ENCODE measurements at places on chromosomes 4 and X.

DNA sequence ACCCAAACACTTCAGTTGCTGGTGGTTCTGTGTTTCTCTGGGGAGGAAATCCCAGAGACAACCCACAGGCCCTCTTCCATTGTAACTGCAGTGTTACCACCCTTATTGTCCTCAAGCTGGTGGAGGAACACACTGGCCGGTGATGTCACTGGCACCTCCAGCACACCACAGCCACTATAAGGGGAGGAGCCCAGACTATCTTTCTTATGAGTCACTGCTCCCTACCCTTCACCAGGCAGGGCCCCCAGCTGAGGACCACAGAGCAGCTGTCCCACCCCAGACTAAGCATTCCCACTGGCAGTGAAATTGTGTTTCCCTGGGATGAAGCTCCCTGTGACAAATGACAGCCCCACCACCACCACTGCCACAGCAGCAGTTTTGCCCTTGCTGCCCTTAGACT is 171.8 kb upstream of the FGF16 start:
- DNase-seq, result no peak

DNA sequence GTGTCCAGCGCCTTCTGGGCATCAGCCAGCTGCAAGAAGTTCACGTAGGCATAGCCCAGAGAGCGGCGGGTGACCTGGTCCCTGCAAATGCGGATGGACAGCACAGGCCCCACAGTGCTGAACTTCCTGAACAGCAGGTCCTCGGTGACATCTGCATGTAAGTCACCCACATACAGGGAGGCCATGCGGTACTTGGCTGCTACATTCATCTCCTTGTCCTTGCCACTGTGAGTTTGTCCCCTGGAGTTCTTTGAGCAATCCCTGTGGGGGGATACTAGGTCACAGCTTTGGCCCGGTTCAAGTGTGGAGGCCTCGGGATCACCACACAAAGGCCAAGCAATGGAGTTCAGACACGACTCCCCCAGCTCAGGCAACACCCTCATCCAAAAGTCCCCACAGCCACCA is 776 bp downstream of the PABPC4L start:
- no peak for DNase-seq

GRCh38 chrX:134443020-134443419 is 16.9 kb upstream of the HPRT1 start:
- DNase-seq, result no peak

DNA sequence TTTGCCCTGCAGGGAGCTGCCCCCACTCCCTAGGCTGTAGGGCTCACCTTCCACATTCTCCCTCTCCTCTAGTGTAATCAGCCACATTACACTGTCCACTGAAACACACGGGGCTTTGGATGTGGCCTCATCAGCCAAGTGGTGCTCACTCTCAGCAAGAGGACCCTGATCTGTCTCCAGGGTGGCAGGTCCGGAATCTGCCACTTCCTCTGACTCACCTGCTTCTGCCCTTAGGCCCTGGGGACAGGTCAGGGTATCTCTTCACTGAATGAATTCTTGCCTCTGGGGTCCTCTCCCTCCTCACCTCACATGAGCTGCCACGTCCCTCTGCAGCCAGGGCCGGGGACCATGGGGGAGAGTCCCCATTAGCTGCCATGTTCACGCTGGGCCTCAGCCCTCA is 15.9 kb downstream of the ZNF41 start:
- no peak for DNase-seq

- no peak for DNase-seq
These were observed 192.0 kb upstream of the ETNPPL start for GRCh38 chr4:108954880-108955279.

- DNase-seq, result no peak
These were observed 15.9 kb upstream of the INTU start for GRCh38 chr4:127616898-127617297.

GRCh38 chrX:81174286-81174685 is 27.4 kb downstream of the HMGN5 start:
- DNase-seq, result no peak

- no peak for DNase-seq
These were observed 29.4 kb upstream of the CENPU start for GRCh38 chr4:184763150-184763780.

DNA sequence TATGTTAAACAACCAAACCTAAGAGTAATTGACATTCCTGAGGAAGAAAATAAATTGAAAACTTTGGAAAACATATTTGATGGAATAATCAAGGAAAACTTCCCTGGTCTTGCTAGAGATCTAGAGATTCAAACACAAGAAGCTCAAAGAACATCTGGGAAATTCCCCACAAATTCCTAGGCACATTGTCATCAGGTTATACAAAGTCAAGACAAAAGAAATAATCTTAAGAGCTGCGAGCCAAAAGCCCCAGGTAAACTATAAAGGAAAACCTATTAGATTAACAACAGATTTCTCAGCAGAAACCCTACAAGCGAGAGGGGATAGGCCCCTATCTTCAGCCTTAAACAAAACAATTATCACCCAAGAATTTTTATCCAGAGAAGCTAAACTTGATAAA is 1082.0 kb upstream of the IGFBP7 start:
- DNase-seq, result no peak

- DNase-seq, result no peak
These were observed 52.5 kb downstream of the LNX1 start for GRCh38 chr4:53538756-53539155.

DNA sequence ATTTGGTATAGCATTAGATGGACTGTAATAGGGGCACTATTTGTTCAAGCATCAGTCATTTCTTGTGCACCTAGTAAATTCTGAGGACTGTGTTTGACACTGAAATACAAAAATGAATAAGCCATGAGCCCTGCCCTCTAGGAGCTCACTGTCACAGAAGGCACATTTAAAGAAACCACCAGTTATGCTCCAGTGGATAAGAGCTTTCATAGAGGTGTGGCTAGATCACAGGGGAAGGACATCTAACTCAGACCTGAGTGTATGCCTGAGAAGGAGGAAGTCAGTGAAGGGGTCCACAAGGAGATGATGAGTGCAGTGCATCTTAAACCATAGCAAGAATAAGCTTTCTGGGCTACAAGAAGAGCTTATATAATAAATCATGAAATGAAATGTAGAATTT is 40.1 kb downstream of the BTC start:
- DNase-seq, result no peak

- peak; percentile 41 for DNase-seq
These were observed 861 bp downstream of the SEC24D start for GRCh38 chr4:118834960-118835569.

GRCh38 chr4:38889143-38889542 is 21.5 kb downstream of the FAM114A1 start:
- no peak for DNase-seq

DNA sequence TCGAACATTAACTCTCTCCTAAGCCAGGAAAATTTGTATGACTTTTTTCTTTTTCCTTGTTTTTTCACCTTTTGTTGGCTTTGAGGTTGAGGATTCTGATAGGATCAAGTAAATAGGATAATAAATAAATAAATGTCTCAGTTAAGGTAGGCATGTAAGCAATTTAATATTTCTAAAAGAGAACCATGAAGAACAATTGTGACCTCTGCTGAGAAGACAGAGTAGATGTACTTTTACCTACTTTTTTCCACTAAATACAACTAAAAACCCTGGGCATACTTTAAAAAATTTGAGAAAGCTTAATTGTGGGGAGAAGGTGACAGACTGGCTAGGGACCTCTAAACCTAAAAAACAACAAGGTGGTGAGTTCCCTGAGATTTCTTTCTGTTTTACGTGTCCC is 31.6 kb upstream of the CLNK start:
- no peak for DNase-seq

DNA sequence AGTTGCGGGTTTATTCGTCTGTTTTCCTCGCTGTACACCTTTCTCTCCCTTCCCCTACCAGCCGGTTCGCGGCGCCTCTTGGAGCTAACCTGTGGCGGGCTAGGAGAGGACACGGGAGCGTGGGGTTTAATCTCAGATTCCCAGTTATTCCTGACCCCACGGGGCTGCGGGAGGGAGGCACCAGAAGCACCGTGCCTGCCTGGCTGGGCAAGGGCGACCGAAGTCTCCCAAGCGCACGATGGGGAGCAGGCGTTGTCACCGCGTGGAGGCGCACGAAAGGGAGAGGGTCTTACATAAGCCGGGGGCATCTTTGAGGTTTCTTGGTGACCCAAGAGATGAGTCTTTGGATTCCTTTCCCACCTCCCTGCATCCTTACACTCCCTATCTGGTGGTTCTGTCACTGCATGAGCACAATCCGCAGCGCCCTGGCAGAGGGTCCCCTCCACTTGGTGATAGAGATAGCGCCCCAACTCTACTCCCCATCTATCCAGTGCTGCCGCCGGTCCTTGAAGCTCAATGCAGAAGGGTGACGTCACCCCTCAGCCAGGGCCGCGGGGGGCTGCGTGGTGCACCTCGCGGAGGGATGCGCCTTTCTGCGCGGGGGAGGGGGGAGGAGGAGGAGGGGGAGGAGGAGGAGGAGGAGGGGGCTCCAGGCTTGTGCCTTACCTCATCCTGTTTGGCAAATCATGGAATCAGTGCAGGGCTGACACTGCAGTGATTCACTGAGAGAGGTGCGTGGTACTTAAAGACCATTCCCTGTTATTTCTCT is 793 bp downstream of the TSPAN7 start:
- peak; percentile 59 for DNase-seq

GRCh38 chrX:149916745-149917392 is 12.5 kb upstream of the HSFX4 start:
- no peak for DNase-seq

DNA sequence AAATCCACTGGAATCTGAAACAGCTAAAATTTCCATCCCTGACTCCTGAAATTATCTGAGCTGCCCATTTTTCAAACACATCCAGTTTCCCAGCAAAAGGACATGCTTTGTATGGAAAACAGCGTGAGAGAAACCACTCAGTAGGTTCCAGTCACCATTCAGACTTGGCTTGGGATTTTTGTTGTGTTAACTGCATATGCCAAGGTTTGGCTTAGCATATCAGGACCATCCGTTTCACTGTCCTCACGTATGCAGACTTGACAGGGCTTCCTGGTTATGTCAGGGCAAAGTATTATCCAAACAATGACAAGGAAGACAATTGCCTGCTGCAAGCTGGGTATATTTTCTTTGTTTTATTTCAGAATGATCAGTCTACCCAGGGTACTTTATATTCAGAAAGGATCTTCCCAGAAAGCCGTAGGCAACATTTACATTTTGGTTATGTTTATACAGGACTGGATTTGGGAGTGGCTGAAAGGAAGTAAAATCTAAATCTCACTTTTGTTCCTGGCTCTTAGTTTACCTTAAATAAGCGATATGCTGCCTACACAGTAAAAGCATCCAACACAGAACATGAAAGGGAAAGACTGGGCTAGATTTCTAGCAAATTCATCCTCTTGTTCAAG is 41.3 kb upstream of the CCKAR start:
- no peak for DNase-seq

- DNase-seq, result peak; percentile 12
These were observed 14.7 kb upstream of the CT55 start for GRCh38 chrX:135185795-135186443.

DNA sequence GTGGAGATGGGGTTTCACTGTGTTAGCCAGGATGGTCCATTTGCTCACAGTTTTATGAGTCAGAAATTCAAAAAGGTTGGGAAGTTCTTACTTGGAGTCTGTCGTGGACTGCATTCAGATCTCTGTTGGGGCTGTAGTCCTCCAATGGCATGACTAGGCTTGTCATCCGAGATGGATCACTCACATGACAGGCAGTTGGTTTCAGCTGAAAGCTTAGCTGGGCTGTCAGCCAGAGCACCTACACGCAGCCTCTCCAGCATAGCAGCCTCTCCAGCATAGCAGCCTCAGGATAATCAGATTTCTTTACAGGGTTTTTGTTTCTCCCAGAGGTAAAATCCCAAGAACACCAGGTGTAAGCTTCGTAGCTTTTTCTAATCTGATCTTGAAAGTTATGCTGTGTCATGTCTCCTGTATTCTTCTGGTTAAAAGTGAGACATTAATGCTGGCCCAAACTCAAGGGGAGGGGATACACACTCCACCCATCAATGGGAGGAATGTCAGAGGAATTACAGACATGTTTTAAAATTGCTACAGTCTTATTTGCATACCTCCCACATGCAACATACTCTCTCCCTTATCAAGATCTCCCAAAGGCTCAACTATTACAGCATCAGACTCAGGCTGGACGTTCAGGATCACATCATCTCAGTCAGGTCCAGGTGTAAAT is 31.6 kb upstream of the SOD3 start:
- no peak for DNase-seq

DNA sequence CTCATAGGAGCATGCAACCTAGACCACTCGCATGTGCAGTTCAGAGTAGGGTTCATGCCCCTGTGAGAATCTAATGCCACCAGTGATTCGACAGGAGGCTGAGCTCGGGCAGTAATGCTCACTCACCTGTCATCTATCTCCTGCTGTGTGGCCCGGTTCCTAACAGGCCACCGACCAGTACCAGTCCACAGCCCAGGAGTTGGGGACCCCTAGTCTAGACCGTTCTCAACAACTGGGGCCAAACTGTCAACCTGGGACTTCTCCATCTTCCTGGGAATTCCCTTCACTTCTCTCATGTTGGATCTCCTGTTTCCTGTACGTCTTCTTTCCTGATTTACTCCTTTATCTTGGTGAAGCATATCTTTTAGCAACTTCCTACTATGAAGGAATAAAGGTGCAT is 79.4 kb upstream of the HELT start:
- DNase-seq, result no peak

DNA sequence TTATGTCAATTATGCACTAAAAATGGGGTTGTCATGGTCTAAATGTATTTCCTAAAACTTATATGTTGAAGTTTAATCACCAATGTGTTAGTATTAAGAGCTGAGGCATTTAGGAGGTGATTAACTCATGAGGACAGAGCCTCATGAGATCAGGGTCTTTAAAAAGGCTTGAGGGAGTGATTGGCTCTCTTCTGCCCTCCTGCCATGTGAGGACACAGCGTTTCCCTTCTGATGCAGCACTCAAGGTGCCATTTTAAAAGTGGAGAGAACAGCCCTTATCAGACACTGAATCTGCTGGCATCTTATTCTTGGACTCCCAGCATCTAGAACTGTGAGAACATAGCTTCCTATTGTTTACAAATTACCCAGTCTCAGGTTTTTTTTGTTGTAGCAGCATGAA is 581.7 kb downstream of the KCNIP4 start:
- no peak for DNase-seq

GRCh38 chr4:108449129-108449528 is 171.2 kb upstream of the RPL34 start:
- no peak for DNase-seq

DNA sequence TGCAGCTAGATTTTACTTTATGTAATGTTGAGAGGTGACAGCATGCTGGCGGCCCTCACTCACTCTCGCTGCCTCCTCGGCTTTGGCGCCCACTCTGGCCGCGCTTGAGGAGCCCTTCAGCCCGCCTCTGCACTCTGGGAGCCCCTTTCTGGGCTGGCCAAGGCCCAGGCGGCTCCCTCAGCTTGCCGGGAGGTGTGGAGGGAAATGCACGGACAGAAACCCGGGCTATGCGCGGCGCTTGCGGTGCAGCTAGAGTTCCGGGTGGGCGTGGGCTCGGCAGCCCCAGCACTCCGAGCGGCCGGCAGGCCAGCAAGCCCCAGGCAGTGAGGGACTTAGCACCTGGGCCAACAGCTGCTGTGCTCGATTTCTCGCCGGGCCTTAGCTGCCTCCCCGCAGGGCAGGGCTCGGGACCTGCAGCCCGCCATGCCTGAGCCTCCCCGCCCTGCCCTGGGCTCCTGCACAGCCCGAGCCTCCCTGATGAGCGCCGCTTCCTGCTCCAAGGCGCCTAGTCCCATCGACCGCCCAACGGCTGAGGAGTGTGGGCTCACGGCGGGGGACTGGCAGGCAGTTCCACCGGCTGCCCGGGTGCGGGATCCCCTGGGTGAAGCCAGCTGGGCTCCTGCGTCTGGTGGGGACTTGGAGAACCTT is 128.7 kb downstream of the GASK1B start:
- no peak for DNase-seq

Data from dorsolateral prefrontal cortex (tissue), 122 donors.